H1 (cell line): ENCODE measurements at places on chromosomes 5 and 9. TPM values are rescaled to one million over a fixed set of nuclear protein-coding genes. Genes with fewer than 3 reads are reported as not detected.

The GABBR2 gene
- total RNA-seq, result 1.2 and 1.5 TPM in 2 replicates

DNA sequence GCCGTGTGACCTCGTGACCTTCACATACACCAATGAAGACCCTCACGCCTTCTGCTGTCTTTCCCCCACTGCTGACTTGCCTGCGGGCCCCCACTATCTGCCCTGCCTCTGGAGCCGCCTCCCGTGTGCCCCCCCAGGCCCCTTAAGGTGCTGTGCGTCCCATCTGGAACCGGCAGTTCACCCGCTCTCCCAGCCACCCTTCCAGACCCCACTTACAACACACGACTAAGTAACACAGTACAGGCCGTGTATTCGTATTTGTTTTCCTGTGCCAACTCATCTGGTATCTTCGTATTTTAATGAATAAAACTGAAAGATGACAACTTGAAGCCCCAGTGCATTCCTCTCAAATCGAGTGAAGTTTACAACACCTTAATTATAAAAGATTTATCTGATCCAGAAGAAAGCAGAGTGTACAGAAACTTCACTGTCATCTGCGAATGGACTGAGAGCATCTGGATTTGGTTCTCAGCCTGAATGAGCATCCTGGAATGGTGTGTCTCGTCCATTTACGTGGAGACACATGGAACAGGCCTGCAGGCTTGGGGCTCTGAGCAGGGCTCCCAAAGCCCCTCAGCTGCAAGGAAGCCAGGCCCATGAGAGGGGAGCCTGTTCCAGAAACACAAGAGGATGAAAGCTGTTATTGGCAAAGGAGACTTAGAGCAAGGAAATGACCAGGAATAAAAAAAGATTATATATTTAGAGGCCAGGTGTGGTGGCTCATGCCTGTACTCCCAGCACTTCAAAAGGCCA lies 21.9 kb upstream of the TERT start:
- no peak overlapping the region for H3K4me3 ChIP-seq

GRCh38 chr5:158819095-158819494 lies 280.6 kb downstream of the EBF1 start:
- H3K27ac ChIP-seq, result no peak overlapping the region
- no peaks in the 10 kb centered on the region for H3K27me3 ChIP-seq
- H3K4me3 ChIP-seq, result no peak overlapping the region
- H3K4me1 ChIP-seq, result peaks cover 2% of the 10 kb centered on the region
- no peaks in the 10 kb centered on the region for H3K36me3 ChIP-seq

DNA sequence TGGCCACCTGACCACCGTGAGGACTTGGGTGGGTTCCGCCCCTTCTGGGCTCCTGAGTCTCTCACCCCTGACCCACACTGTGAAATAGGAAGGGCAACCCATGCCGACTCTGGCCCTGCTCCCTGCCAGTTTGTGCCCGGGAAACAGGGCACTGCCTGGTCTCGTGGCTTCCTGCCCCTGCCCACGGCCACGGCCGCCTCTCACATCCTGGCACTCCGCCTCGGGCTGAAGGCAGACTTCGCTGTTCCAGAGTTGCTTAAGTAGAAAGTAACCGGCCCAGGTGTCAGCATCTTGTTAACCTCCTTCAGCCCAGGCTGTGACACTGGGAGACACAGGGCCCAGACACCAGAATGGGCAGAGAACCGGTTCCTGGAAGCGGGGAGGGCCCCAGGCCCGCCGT lies 68.7 kb upstream of the RNU6ATAC start:
- H3K27ac ChIP-seq, result no peak overlapping the region
- H3K27me3 ChIP-seq, result no peaks in the 10 kb centered on the region
- H3K4me3 ChIP-seq, result no peak overlapping the region
- H3K36me3 ChIP-seq, result no peaks in the 10 kb centered on the region
- no peak for DNase-seq

DNA sequence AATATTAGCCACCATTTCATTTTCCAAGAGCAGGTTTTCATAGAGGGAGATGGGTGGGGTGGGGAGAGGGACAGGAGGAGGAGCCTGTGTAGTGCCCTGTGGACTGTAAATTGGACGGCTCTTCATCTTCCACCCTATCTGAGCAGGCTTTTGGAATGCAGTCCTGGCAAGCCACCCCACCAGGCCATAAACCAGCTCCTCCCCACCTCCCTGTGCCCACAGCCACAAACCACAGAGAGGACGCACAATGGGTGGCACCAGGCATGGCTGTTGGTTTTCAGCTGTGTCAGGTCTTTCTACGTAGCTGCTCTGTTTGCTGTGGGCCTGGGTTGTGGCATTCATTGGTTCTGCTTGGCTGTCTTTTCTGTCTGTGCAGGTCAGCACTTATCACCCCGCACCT lies 58.0 kb downstream of the PLAC8L1 start:
- no peaks in the 10 kb centered on the region for H3K27me3 ChIP-seq
- no peak overlapping the region for H3K4me3 ChIP-seq
- no peak overlapping the region for H3K27ac ChIP-seq
